NCI-H774 (cell line): ENCODE measurements at places on chromosomes 2 and 18.
A peak's percentile ranks its signal among the peaks of the same experiment; 100 is the strongest.

DNA sequence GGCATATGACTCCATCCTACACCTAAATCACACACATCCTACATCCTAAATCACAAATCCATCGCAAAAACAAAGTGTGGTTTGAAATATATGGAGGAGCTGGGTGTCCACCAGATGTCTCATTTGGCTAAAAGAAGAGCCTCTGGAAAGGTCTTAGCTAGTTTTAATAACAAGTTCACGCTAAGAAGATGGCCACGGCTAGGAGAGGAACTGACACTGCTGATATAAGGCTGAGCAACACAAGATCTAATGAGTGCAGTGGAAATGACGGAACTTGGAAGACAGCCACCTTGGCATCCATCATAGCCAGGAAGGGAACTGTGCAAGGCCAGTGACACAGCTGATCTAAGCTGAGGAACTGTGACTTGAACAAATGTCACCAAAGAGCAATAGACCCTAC lies 60.0 kb upstream of the AGAP1 start:
- DNase-seq, result no peak

- DNase-seq, result no peak
Measured at GRCh38 chr2:21500401-21500945, 376.7 kb downstream of the TDRD15 start.

GRCh38 chr2:127106457-127106990 lies 430 bp downstream of the BIN1 start:
- no peak for DNase-seq

DNA sequence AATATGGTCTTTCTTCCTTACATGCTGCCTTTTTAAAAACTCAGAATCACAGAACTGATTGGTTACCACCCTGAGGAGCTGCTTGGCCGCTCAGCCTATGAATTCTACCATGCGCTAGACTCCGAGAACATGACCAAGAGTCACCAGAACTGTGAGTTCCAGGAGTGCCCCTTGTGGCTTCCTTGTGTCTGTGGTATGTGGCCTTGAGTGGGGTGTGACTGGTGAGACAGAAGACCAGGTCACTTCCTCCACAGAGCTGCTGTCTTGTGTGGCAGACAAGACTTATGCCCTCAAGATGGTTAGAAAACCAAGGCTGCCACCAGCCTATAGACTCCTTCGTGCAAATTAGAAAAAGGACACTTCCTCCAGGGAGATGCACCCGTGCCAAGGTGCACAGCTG lies 72.6 kb downstream of the EPAS1 start:
- DNase-seq, result no peak

DNA sequence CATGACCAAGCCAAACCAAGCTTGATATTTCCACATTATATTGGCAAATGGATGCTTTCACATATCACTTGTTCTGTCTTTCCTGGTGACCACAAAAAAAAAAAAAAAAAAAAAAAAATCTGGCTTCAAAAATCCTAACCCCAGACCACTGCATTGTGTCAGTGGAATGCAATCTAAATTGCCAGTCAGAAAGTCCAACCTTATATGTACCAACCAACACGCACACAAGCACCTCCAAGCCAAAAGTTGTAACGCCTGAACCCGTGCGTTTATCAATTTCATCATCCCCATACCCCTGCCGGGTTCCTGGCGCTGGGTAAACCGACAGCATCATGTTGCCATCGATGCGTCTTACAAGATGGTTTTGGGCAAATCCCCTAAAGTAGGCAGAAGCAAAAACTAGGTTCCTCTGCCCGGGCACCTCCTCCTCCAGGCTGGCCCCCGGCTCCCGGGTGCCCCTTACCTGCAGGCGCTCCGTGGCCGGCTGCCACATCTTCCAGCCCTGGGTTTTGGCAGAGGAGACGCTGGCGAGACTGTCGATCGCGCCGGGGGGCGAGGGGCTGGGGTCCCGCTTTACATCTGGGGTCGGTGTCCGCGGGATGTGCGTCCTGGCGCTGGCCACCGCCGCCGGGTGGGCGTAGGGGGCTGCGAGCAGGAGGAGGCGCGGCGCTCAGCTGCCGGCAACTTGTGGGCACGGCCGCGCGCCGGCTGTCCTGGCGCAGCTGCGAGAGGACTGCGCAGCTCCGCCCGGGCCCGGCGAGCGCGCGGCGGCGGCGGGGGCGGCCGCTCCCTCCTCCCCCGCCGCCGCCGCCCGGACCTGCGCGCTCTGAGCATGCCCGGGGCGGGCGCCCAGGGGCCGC lies at the start of gene PID1:
Gene PID1 (minus strand): TSS at position 737 of the 860 bp plus-strand sequence. CDS start 244 bp downstream, at position 493.
- peak; percentile 49 for DNase-seq

- no peak for DNase-seq
Measured at GRCh38 chr18:80107426-80107825, 1.6 kb upstream of the ADNP2 start.
